ENCODE measurements at places on chromosomes 6 and 20. TPM values are rescaled to one million over a fixed set of nuclear protein-coding genes. Genes with fewer than 3 reads are reported as not detected.

Gene PLCG1
- 32.4 TPM for total RNA-seq

Gene CBFA2T2
- total RNA-seq = 7.7 TPM

Gene LHFPL5
- total RNA-seq = not detected

Gene TRIM40
- not detected for total RNA-seq

Gene POPDC3
- 66.4 TPM for total RNA-seq

Gene SNAI1
- total RNA-seq = 1.7 TPM

Gene PTP4A1
- 15.1 TPM for total RNA-seq

Gene TRIM31
- total RNA-seq = not detected

Gene SLC17A3
- total RNA-seq = not detected

Gene PROKR2
- total RNA-seq = 0.10 TPM

Gene RRAGD
- 0.20 TPM for total RNA-seq

Gene PTCRA
- not detected for total RNA-seq

Gene MCM3
- total RNA-seq = 116 TPM

Gene EFCAB8
- 0.10 TPM for total RNA-seq

Gene OR2J3
- not detected for total RNA-seq

Measured in RPMI7951 (cell line).